ENCODE measurements at places on chromosomes 2 and 18.

GRCh38 chr2:12107939-12108338 lies 361.5 kb downstream of the LPIN1 start:
- no peak for DNase-seq

- no peak for DNase-seq
Observed at GRCh38 chr2:225065882-225066281, 23.6 kb upstream of the DOCK10 start.

- no peak for DNase-seq
Observed at GRCh38 chr18:52352920-52353319, 12.9 kb downstream of the DCC start.

- DNase-seq, result no peak
Observed at GRCh38 chr2:230097841-230098240, 29.1 kb upstream of the SLC16A14 start.

GRCh38 chr2:17748745-17749144 lies 4.9 kb downstream of the SMC6 start:
- DNase-seq, result no peak

- no peak for DNase-seq
Observed at GRCh38 chr2:3956892-3957291, 253.5 kb downstream of the DCDC2C start.

GRCh38 chr18:48492880-48493279 lies 46.0 kb upstream of the CTIF start:
- no peak for DNase-seq

DNA sequence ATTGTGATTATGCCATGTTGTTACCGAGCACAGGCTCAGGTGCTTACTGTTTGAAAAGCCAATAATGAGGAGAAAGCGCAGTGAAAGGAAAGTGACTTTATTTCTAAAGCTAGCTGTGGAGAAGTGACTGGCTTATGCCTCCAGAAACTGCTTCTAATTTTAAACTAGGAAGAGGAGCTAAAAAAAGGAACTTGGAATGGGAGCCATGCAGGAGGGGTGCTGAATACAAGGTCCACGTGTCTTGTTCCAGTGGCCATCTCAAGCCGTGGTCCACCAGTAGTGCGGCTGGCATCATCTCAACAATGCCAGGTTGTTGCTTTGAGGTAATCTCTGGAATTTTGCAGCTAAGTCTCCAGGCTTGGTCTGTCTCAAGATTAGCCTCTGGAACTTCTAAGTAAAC lies 282.0 kb downstream of the THSD7B start:
- DNase-seq, result no peak

DNA sequence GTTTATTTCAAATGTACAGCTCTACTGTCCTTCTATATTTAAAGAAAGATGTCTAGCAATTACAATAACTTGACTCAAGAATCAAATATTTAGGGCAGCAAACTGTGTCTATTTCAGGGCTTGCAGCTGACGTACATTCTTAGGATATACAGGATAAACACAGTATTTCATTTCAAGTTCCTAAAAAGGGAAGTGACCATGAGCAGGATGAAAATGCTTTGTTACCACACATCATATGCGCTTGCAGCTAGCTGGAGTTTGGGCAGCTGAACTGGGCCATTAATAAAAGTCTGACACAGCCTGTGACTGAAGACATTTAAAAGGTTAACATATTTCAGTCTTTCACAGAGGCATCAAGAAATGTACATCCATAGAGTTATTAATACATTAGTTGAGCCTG lies 264.6 kb upstream of the TRIB2 start:
- DNase-seq, result no peak

DNA sequence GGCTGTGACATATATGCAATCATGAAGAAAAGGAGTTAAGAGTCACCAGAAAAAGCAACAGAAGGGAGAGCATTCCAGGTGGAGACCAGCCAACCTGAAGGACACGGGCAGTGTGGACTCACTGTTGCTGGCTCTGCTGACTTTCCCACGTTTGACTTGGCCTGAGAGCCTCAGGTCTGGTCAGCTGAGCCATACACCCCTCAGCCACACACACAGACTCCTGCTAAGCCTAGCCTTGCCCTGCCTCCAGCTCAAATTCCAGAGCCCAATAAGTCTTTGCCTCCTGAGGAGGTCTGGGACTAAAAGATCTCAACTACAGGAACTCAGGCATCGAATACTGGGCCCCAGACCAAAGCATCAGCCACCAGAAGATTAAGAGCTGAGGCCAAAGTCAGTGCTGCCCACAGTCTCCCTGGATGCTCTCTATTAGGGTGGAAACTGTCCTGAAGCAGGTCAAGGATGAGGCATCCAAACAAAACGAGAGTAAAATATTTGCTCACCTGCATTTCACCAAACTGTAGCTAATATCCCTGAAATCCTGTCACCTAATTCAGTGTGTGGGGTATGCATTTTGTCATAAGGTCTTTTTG lies 23.3 kb downstream of the CACNB4 start:
- DNase-seq, result no peak

DNA sequence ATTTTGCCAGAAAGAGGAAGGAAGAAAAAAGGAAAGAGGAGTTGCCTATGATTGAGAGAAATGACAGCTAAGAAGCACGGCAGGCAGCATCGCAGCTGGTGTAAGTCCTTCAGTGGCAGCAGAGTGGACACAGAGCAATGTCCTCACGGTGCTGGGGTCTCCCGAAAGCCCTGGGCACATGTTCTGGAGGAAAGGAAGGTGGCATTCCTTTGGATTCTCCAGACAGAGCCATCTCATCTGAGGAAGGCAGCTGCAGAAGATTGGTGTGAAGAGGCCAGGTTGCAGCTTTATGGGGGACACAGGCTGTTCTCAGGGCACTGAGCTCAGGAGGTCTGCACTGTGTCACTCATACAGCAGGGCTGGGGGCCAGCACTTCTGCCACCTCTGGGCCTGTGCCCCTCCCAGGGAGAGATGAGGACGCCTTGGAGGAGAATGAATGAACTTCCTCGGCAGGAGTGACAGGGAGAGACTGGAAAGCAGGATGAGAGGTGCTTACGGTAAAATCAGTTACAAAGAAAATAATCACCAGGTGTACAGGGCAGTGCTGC lies 252.0 kb upstream of the MYT1L start:
- DNase-seq, result no peak

- DNase-seq, result no peak
Observed at GRCh38 chr2:197079832-197080555, 153.5 kb upstream of the PGAP1 start.

DNA sequence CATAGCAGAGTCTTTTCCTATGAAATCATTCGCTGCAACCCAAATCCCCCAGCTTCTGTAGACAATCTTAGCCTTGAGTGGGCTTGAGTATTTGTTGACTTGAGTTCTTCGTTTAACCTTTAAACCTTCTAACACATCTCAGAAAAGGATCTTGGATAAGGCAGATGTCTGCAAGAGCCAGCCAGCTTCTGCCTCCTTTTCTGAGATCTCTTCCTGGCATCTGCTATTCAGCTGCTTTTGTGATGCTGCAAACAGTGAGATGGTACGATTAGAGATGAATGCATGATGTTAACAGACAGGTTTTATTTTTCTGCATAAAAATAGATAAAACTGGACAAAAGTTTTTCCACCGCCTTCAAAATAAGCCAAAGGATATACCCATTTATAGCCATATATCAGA lies 37.5 kb downstream of the NRP2 start:
- DNase-seq, result no peak

- DNase-seq, result no peak
Observed at GRCh38 chr2:216478791-216479190, 19.9 kb upstream of the RPL37A start.

DNA sequence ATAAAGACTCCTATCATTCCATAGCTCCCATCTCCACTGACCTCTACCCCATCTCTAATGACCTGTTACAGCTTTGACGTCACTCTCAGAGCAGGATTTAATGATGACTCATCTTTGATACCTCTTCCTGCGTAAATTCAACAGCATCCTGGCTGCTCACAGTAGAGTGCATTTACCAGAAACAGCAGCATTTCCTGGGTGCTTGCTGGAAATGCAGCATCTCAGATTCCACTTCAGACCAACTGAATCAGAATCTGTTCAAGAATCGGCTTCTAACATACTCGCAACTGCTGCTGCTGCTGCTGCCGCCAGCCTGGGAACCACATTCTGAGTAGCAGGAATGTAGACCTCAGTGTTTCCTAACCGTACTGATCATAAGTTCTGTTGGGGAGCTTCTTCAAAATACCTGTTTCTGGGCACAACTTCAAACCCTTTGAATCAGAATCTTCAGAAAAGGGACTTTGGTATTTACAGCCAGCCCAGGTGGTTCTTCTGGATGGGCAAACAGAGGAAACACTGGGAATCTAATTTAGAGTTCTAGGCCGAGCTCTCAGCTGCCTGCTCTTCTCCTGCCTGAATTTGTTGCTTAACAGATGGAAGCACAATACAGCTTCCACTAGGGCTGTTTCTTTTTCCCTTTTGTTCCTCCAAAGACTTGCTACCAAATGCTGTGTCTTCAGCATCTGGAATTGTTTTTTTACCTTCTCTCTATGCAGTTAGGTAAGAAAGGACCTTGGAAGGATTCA lies 241.4 kb downstream of the NCKAP5 start:
- no peak for DNase-seq

DNA sequence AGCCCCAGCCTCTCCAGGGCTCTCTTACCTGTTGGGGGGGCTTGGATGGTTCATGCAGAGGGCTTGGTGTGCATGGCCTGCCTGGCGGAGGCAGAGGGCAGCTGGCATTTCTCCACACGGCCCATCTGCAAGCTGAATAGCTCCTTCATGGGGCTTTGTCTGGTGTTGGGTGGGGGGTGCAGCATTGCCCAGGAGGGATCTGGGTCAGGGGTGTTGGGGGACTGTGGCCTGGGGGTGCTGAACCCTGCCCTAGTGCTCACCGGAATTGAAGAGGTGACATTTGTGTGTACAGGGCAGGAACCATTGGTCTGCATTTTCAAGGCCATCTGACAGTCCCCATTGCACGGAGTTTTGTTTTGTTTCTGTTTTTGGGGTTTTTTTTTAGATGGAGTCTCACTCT lies 58.8 kb upstream of the HAAO start:
- DNase-seq, result no peak

DNA sequence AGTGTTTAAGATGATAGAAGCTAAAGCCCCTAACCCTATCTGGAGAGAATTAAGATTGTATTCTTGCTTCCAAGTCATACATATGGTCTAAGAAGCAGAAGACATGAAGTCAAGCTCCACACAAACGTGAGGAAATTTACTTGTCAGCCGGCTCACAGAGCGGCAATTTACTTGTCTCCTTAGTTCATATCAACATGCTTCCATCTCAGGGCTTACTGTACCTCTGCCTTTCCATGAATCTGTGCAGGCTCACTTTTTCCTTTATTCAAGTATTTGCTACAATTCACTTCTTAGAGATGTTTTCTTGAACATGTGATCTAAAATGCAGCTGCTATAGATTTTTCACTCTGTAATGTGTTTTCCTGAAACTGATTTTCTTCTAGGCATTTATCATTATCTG lies 1386.4 kb downstream of the LRP1B start:
- DNase-seq, result no peak

DNA sequence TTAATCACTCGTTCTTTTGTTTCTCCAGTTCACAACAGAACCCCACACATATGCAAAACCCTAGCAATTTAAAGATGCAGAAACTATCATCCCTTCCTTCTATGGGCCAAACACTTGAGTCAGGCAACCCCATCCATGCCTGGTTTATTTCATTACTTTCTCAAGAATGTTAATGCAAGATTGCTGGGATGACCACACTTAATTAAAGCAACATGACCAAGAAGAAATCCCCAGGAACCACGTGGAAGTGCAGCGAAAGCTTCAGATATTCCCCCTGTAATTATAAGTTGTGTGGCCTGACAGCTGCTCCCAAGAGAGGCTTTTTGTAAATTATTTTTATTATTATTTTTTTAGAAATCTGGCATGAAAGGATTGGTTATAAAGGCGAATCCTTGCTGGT lies 246.2 kb upstream of the ID2 start:
- DNase-seq, result no peak

- no peak for DNase-seq
Observed at GRCh38 chr2:159753797-159754196, 41.5 kb downstream of the MARCHF7 start.

GRCh38 chr2:17355608-17356329 lies 162.5 kb downstream of the RAD51AP2 start:
- no peak for DNase-seq

- no peak for DNase-seq
Observed at GRCh38 chr2:65456064-65456463, 23.7 kb upstream of the SPRED2 start.

GRCh38 chr2:182113334-182113733 lies 127.7 kb downstream of the PPP1R1C start:
- DNase-seq, result no peak

DNA sequence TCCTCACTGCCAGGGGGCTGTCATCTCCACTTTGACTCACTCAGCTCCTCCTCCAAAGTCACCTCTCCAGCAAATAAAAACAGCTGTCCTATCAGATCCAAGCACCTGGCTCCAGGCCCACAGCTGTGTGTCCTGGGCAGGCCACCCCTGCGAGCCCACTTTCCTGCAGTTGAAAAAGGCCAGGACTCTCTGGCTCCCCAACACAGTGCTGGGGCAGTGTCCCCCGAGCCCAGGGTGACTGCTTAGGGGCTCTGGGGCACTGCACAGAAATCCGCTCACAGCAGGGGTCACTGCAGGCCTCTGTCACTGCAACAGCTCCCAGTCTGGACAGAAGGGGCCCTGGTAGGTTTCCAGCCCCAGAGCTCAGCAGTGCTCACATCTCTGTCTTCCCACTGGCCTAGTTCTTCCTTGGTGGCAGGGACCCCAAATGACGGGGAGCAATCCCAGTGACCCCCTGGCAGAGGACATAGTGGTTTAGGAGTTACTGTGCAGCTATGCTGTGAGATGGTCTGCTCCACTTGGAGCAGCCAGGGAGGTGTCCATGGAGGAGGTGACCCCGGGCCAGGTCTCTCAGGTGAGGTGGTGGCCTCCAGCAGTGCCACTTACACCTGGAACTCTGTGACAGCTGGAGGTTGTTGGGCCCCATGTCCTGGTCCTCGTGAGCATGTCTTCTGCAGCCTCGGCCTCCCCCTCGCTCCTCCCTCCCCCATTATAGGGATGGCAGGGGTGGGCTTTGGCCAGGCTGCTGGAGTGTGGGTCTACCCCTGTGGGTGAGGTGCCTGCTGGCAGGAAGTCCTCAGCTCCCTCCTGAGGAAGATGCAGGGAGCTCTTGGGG lies 35.5 kb downstream of the HS6ST1 start:
- DNase-seq, result no peak

DNA sequence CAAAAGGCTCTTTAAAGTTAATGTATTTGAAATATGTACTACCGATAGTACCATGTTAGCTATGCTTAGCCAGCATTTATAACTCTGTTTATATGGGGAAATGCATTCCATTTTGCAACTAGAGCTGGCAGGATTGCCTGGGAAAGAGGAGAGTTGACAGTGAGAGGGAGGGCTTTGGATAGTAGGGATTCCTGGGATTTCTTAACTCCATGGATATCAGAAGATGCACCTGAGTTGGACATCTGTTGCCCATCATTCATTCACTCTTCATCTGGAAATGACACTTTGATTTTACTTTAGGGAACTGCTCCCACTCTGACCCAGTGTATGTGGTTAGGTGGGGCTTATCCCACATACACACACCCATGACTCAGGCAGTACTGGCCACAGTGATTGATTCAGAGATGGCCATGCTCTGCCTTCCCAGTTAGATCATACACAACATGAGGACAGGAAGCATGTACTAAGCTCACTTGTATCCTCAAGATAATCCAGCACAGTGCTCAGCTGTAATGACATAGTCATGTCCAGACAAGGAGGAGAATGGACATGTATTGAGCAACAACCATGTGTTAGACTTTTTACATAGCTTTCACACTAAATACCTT lies 248.8 kb downstream of the MREG start:
- no peak for DNase-seq

- DNase-seq, result no peak
Observed at GRCh38 chr2:109444916-109445315, 168.8 kb downstream of the SEPTIN10 start.

Data from stimulated activated CD8-positive, alpha-beta memory T cell treated with anti-CD3 and anti-CD28 coated beads, Interleukin-7, amount 100 ng/mL, for 4 hours (primary cell).